ENCODE measurements at places on chromosomes 7 and 10. TPM values are rescaled to one million over a fixed set of nuclear protein-coding genes. Genes with fewer than 3 reads are reported as not detected.

NCAPG2 gene
- 12.2 TPM for total RNA-seq

ZCWPW1 gene
- total RNA-seq, result 2.0 TPM

ARID5B gene
- total RNA-seq, result 19.6 TPM

ASB10 gene
- not detected for total RNA-seq

AKR1C4 gene
- total RNA-seq, result not detected

Data from frontal cortex (tissue), 4 donors.